NCI-H2081 treated with DMSO at 0.1 percent for 48 hours (cell line): ENCODE measurements at places on chromosomes 2 and 18.

DNA sequence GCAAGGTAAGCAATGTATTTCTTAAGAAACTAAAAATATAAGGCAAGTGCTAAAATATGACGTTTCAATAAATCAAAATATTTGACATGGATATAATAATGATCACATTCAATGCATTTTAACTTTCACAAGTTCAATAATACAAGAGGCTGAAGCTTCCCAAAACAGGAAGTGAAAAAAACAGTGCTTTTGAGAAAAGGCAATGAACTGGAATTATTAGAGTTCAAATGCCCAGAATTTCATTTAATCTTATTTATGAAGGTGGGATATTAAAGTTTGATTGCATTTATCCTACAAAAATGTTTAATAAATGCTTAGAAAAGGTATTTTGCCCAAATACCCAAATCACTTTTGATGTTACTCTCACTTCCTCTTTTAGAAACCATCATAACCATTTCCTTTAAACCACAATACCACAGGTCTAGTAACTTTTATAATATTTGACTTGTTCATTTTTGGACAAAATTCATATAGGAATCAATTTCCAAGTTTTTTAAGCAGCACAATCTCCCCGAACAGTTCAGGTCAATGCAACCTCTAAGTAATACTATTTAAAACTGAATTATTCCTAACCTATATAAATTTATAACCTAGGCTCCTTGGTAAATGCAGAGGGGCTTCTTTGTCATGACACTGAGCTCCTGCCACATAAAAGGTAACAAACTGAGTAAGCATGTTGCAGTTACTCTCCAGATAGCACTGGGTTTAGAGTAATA lies 2.1 kb downstream of the NCKAP1 start:
- no peak for DNase-seq

GRCh38 chr2:194705398-194705797 lies 951.6 kb upstream of the SLC39A10 start:
- DNase-seq: no peak

DNA sequence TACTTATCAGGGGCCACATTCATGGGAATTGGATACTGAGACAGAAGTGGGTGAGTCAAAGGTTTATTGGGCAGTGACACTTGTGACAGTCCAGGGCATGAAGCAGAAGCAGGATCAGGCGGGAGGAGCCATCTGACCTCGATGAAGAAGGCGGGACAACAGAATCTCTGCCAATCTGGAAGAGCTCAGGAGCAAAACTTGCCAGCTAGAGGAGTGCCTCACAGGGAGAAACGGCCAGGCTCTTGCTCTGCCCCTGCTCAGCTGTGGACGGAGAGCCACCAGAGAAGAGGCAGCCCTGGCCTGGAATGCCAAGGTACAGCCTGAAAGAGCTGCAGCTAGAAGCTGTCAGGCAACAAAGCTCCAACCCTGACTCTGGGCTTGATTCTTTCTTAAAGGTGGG lies 16.9 kb downstream of the DAW1 start:
- DNase-seq: no peak

DNA sequence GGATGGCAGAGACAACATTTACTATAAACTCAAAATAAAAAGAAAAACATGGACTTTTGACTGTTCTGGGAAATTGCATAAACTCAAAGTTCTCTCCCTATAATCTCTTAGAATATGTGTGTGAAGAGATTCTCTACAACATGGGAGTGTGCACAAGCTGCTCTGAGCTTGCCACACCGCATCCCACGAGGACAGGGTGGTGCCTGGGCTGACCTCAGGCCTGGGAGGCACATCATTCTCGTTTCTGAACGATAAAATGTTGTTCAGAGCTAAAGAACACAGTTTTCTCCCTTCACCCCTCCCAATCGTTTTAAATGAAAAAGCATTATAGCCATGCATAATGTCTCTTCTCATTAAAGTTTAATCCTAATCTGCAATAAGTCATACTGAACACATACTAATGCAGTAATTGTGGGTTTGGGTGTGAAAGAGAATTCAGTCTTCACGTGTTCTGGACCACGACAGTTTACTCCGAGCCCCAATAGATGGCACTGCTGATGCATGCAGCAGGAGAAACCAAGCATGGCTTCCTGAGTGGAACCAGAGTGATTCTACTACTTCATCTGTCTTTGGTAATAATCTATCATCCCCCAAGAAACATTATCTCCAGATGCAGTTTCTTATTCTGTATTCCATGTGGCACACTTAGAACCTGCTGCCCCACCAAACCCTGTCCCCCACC lies 46.9 kb upstream of the LAMA1 start:
- DNase-seq: no peak

GRCh38 chr2:179569831-179570233 lies 291.6 kb downstream of the ZNF385B start:
- no peak for DNase-seq

GRCh38 chr2:190942697-190943096 lies 62.1 kb downstream of the GLS start:
- no peak for DNase-seq

GRCh38 chr2:65027616-65028244 lies 28.5 kb upstream of the CEP68 start:
- DNase-seq: no peak

DNA sequence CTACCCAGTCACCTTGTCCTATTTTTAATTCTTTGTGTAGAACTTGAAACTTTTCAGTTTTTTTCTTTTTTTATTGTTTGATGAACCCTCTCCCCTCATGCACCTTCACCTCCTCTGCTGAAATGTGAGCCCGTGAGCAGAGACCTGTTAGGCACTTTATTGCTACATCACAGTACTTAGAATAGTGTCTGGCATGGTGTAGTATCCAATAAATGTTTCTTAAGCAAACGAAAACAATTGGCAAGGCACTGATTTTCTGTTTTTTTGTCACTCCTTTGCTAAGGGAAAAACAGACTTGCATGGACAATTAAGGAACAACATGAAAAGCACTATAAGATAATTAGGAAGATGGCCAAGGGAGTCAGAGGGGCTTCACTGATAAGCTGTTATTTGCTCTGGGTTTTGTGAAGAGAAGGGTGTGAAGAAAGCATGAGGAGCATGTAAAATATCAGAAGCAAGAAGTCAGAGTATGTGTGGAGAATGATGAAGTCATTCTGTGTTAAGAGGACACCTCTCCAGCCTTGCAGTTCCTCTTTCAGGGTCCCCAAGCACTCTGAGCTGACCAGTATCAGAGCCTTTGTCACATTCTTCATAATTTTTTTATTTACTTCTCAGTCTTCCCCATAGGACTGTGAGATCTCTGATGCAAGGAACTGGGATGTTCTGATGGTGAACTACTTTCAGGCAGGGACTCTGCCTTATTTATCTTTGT lies 99.7 kb upstream of the CAVIN2 start:
- DNase-seq: no peak

DNA sequence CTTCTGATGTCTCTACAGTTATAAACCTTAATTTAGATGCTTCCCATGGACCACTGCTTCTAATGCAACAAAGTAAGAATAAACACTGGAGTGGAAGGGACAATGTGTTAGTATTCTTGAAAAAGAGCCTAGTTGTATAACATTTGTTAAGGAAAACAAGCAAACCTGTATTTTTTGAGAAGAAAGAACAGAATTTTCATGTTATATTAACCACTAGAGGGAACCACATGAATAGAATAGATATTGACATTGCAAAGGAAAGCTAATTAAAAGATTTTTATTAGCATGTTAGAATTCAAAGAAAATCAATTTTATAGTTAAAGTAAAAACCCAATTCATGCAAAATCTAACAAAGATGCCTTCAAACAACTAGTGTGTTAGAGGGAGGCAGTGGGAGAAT lies 151.2 kb upstream of the BARD1 start:
- DNase-seq: no peak
